NCI-H446 (cell line): ENCODE measurements at places on chromosomes 6 and 20.

GRCh38 chr6:7207720-7208119 is 100.0 kb downstream of the RREB1 start:
- DNase-seq, result no peak

DNA sequence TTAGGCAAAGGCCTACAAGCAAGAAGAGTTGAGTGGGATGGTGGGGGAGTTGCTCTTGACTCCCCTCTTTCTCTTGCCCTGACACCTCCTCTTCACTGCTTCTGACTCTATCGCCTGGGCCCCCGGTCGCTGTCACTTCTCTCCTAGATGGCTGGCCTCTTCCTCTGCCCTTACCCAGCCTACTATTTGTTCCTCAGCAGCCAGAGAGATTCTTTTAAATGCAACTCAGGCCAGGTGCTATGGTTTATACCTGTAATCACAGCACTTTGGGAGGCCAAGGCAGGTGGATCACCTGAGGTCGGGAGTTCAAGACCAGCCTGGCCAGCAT is 4.3 kb upstream of the PDYN start:
- no peak for DNase-seq

DNA sequence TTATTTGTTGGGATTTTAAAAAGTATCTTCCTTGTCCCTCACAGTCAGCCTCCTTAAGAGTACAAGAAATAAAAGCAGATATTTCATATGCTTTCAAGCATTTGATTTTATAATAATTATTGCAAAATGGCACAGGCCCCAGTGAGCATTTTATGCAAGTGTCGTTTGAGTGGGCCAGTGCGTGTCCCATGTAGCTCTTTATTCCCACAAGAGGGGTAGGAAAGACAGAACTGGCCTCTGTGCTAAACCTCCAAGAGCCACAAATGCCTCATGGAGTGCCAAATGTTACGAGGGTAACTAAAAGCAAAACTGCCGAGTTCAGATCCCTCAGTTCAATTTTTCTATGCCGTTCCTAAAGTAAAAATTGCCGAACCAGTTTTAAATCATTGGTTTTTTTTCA is 12.7 kb downstream of the GPLD1 start:
- no peak for DNase-seq

GRCh38 chr20:58076405-58076804 is 152.0 kb downstream of the ANKRD60 start:
- DNase-seq, result no peak

DNA sequence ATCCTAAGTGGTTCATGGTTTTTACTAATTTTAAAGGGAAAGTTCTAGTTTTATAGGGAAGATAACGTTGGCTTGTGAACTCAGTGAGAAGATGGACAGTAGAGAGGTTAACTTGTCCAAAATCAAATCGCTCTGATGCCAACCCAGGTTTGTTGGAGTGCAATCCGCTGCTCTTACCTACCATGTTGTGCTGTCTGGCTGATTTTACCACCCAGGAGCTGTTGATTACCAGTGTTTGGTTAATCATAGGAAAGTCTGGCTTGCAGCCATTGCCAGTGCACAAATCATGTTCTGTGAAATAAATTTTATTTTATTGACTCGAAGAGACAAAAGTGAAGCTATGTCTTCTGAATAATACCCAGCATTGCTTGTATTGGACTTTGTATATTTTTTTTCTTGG is 92.4 kb downstream of the PLCB4 start:
- peak; percentile 54 for DNase-seq

DNA sequence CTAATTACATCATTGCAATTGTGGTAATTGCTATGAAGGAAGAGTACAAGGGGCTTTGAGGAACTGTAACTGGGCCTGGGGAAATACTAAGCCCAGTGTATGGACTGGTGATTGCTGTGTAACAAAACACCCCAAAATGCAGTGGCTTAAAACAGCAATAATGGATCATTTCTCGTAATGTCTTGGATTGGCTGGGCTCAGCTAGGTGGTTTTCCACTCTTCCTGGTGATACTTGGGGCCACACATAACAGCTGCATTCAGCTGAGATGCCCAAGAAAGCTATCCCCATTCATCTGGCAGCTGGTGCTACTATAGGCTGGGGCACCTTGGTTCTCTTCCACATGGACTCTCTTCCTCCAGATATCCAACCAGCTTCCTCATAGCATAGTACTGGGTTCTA is 150.3 kb downstream of the EYA2 start:
- no peak for DNase-seq

- no peak for DNase-seq
These were observed 1.7 kb upstream of the KIF25 start for GRCh38 chr6:167995731-167996151.

DNA sequence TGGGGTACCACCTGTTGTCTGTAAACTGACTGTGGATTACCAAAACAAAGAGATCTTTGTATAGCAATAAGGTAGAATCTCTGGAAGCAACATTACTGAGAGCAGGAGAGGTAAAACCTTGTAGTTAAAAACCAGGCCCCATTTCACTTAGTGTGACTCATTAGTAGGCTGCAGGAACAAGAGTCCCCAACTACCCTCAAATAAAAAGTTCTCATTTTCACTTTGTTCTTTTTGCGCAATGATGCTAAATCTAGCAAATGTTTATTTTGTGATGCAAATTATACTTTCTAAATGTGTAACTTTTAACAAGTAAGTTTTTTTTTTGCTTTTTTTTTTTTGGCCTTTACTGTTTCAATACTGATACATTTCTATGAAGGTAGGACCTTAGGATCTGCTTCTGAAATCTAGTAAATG is 67.1 kb downstream of the ESF1 start:
- DNase-seq, result no peak

- no peak for DNase-seq
These were observed 168.2 kb upstream of the RIN2 start for GRCh38 chr20:19589787-19590362.

- DNase-seq, result no peak
These were observed 18.1 kb upstream of the NOL4L start for GRCh38 chr20:32603046-32603726.

- DNase-seq, result no peak
These were observed 328 bp downstream of the RRBP1 start for GRCh38 chr20:17681726-17682102.

GRCh38 chr20:53622247-53623133 is 28.9 kb upstream of the ZNF217 start:
- DNase-seq, result no peak

DNA sequence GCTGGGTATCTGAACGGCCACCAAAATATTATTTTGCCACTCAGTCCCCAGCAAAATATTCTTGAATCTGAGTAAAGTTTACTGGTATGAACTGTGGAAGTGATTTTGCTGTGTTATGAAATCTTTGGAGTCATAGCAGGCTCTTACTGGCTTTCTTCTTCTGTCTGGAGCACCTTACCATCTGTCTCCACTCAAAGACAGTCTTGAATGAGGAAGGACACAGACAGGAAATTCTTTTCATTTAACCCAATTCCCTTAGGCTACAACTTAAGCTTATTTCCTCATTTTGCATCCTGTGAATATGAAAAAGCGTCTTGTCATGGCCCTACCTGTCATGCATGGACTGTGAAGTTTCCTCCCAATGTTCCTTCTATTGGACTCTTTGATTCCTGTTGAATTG is 24.7 kb downstream of the FNDC1 start:
- DNase-seq, result no peak

- DNase-seq, result no peak
These were observed 1.7 kb downstream of the MUCL3 start for GRCh38 chr6:30942338-30943060.

GRCh38 chr20:9417665-9418064 is 96.7 kb upstream of the LAMP5 start:
- peak; percentile 13 for DNase-seq

- DNase-seq, result peak; percentile 74
These were observed 31.8 kb upstream of the PTPN1 start for GRCh38 chr20:50478162-50478990.

- no peak for DNase-seq
These were observed 9.9 kb upstream of the SDCBP2 start for GRCh38 chr20:1338801-1339200.

GRCh38 chr20:53668992-53669391 is 75.4 kb upstream of the ZNF217 start:
- no peak for DNase-seq

DNA sequence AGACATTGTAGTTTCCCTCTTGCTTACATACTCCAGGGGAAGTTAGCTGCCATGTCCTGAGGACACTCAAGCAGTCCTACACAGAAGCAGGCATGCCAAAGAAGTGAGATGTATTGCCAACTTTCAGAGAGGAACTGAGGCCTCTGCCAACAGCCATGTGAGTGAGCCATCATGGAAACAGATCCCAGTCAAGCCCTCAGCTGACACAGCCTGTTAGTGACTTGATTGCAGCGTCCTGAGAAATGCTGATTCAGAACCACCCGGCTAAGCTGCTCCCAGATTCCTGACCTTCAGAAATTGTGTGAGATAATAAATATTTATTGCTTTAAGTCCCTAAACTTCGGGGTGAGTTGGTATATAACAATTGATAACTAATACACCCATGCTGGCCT is 38.1 kb downstream of the GSTA2 start:
- DNase-seq, result peak; percentile 6

GRCh38 chr20:62354031-62354808 is 12.9 kb downstream of the LAMA5 start:
- no peak for DNase-seq

GRCh38 chr20:36501367-36502006 is 39.8 kb upstream of the MYL9 start:
- no peak for DNase-seq

- peak; percentile 17 for DNase-seq
These were observed 81.6 kb upstream of the PREP start for GRCh38 chr6:105484238-105485161.

- DNase-seq, result no peak
These were observed 27.0 kb downstream of the HECA start for GRCh38 chr6:139161817-139162284.

- DNase-seq, result no peak
These were observed 51.5 kb upstream of the TRIM26 start for GRCh38 chr6:30264743-30265142.

GRCh38 chr20:40442181-40442963 is 246.7 kb downstream of the MAFB start:
- no peak for DNase-seq

DNA sequence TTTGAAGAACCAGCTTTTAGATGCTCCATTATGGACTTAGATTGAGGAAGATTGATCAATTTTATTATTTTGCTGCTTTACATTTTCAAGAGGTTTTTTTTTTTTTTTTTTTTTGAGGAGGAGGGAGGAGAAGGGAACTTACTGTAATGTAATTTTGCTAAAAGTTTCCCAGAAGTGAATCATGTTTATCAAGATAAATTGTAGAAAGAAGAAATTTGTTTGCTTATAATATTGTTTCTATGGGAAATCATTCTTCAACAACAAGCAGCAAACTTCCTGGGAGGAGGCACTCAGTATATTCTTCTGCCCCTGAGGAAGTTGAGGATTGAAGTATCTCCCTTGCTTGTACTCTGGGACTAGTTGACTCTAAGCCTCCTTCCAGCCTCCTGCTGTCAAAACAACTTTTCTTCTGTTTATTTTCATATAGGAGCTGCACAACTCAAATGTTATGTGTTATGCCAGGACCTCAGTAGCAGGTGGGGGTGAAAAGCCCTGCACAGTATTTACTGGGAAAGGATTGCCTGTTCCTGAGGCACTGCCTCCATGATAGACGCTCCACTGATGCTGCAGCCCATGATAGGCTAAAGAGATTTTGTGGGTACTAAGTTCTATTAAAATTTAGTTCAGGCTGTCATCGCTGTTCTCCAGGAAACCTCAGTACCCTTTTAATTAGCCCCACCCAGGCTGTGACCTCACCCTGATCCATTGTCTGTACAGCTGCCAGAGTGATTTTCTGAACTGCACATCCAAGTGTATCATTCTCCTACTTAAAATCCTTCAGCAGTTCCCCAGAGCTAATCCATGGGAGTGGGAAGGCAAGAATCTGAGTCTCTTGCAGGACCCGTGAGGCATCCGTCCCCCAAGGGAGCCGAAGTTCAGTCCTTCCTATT is 51.9 kb downstream of the CARMIL1 start:
- peak; percentile 49 for DNase-seq

- DNase-seq, result no peak
These were observed 46.4 kb downstream of the MOCS1 start for GRCh38 chr6:39887692-39888450.

DNA sequence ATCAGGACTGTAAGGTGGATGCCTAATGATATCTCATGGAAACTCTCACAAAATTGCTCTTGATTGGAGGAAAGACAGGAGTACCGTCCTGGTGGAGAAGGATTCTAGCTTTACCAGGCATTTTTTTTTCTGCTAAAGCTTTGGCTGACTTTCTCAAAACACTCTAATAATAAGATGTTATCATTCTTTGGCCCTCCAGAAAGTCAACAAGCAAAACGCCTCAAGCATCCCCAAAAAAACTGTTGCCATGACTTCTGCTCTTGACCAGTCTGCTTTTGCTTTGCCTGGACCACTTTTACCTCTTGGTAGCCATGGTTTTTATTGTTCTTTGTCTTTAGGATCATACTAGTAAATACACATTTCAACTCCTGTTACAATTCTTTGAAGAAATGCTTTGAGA is 55.5 kb upstream of the RUNX2 start:
- no peak for DNase-seq

- peak; percentile 30 for DNase-seq
These were observed 916 bp downstream of the TRIM27 start for GRCh38 chr6:28922821-28923317.

DNA sequence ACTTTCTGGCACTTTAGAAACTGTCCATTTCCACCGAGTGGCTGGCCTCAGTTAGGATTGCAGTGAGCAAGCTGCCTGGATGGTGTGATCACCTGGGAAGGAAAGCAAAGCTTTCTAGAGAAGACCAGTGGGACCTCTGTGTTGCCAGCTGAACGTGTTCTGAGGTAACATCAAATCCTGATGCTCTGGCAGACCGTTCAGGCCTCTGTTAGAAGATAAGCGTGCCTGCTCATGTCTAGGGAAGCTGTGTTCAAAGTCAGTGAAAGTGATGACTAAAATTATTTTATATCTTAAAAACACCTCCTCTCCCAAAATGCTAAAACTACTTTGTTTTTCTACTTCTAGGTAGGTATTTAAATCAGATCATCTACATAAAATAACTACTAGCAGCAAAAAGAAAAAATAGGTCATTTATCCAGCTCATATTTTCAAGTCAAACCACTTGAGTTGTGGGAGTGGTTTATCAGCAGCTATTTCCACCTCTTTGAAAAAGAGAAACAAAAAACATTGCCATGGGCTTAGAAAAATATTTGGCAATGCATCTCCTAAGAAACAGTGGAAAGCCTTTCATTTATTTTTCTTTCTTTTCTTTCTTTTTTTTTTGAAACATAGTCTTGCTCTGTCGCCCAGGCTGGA is 54.8 kb downstream of the CEP43 start:
- DNase-seq, result no peak

DNA sequence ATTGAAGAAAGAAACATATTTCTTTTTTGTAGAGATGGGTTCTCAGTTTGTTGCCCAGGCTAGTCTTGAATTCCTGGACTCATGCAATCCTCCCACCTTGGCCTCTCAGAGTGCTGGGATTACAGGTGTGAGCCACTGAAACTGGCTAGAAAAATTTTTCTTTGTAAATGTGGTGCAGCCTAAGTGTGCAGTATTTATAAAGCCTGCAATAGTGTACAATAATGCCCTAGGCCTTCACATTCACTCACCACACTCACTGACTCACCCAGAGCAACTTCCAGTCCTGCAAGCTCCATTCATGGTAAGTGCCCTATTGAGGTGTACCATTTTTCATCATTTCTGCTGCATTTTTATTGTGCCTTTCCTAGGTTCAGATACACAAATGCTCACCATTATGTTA is 31.4 kb downstream of the NHSL1 start:
- no peak for DNase-seq
